Fibroblast of the conjunctiva (primary cell): ENCODE measurements at places on chromosomes 6 and 20.
A peak's percentile ranks its signal among the peaks of the same experiment; 100 is the strongest.

GRCh38 chr6:169231790-169232506 is 21.7 kb downstream of the THBS2 start:
- DNase-seq = no peak

- DNase-seq = no peak
Observed at GRCh38 chr6:167121335-167121841, 1.5 kb upstream of the CCR6 start.

DNA sequence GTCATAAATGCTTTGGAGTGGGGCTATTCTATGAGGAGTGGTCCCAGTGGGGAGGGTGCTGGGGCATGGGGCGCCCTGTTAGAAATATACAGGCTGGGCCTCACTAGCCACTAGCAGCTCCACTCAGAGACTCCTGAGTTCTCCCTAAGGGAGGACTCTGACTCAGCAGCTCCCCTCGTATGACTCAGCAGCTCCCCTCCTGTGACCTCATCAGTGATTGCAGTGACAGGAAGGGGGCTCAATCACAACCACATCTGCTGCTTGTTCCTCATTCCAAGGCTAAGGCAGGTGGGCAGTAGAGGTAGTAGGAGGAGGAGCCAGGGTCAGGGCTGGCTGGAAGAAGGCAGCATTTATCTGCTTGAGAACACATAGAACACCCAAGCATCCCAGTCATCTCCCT is 73.7 kb downstream of the PRND start:
- peak; percentile 45 for DNase-seq

DNA sequence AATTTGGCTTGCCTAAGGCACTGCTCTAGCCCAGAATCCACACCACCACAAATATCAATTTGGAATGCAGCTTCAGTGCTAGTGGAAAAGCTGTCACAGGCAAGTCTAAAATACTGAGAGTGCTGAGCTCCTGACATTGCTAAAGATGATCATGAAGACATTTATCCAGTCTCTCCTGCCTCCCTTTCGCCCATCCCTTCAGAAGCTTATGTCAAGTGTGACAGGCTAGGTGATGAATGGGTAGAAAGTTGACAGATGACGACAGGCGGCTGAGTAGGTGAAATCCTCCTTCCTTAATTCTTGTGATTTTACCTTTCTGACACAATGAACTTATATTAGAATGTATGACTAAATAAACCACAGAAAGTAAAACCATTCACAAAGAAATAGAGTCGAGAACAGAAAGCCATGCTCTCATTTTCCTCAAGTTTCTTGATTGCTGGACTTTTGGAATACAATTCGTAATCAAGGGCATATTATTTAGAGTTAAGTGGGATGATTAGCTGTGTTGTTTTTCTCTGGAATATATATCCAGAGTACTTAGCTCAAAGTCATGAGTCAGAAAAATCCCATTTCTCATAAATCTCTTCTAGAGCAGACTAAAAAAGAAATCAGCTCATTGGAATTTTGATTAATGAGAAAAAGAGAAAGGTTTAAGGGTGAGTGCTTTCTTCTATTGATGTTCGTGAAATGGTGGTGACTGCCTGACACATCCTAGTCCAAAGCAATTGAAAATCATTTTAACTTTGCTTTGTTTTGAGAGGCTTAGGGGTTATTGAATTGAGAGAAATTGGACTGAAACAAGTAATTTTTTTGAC is 1228.2 kb upstream of the CITED2 start:
- no peak for DNase-seq

DNA sequence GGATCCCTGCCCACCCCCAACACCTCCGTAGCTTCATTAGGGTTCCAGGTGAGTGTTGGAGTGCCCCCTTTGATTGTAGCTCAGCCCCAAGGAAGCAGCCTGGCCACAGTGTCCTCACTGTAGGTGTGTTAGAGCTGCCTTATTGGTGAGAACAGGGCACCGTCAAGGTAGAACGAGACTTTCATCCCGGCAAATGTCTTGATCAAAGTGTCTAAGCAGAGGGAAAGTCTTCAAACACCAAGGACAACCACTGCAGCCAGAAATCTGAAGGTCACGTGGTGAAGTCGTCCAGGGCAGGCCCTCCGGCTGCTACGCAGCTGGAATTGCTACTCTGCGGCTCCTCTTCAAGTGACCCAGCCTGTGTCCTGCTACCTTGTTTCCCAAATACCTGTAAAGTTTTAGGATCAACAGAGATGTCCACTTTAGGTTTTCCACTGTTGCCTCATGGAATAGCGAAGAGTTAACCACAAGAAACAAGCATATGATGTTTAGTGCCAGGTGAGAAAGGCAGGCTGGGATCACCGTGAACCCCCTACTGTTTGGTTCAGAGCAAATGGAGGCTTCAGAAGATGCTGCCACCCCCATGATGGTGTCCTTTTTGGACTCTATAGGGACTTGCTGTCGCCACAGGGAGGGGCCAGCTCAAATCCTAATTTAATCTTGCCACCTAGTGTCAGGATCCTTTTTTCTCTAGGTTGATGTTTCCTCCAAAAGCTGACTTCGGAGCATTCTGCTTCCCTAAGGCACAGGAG is 1.7 kb upstream of the DLL1 start:
- no peak for DNase-seq

- DNase-seq = no peak
Observed at GRCh38 chr6:43944908-43945767, 175.1 kb downstream of the VEGFA start.
